ENCODE measurements at places on chromosomes 5 and 9.

DNA sequence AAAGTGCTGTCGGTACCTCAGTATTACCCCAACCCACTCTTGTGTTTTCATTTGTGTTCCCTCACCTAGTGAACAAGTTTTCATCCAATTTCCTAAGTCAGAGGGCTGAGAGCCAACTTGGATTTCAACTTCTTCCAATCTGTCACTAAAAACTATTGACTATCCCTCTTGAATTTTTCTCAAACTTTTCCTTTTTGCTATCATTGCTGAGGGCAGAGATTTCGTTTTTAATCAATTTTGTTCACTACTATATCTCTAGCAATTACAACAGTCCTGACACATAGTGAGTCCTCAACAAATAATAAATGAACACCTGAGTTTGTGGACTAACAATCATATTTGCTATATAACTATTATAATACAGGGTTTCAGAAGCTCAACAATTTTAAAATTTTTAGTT, 29.0 kb downstream of the MEIKIN start:
- DNase-seq = no peak

GRCh38 chr5:167642779-167643517, 648.5 kb upstream of the WWC1 start:
- DNase-seq = no peak

DNA sequence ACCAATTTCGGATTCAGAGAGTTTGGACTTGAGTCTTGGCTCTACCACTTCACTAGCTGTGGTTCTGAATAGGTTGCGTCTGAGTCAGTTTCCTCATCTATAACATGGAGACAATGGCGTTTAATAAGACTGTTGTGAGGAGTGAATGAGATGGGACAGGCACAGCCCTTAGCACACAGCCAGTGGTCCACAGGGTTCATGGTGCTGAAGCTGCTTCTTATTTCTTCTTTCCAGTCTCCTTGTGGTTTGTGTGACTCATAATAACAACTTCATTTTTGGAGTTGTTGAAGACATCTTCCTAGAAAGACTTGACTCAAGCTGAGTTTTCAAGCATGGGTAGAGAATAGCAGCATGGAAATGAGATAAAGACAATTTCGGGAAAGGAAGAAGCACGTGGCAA, 172.6 kb upstream of the PPP2R2B start:
- DNase-seq = no peak

- no peak for DNase-seq
Measured at GRCh38 chr5:5341531-5342292, 80.8 kb upstream of the ICE1 start.

DNA sequence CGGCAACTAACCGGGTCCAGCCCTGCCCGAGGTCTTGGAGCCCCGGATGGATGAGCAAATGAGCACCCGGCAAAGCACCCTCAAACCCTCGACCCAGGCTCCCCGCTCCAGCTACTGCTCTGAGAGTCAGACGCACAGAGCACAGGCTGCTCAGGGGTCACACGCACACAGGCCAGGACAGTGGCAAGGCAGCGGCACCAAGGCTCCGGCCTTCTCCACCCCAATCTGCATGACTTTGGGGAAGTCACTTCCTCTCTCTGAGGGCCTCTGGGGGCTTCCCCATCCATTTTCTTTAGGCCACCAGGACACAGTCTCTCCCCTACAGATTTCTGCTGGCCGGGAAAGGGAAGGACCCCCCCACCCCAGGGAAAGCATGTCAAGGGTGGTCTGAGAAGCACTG, 18.0 kb downstream of the LHX2 start:
- DNase-seq = no peak

GRCh38 chr5:17359451-17360011, 138.5 kb upstream of the TAF11L2 start:
- DNase-seq = no peak

- DNase-seq = no peak
Measured at GRCh38 chr5:149013796-149014195, 49.1 kb downstream of the SH3TC2 start.

GRCh38 chr9:120281665-120282064, 298.3 kb downstream of the CDK5RAP2 start:
- no peak for DNase-seq

DNA sequence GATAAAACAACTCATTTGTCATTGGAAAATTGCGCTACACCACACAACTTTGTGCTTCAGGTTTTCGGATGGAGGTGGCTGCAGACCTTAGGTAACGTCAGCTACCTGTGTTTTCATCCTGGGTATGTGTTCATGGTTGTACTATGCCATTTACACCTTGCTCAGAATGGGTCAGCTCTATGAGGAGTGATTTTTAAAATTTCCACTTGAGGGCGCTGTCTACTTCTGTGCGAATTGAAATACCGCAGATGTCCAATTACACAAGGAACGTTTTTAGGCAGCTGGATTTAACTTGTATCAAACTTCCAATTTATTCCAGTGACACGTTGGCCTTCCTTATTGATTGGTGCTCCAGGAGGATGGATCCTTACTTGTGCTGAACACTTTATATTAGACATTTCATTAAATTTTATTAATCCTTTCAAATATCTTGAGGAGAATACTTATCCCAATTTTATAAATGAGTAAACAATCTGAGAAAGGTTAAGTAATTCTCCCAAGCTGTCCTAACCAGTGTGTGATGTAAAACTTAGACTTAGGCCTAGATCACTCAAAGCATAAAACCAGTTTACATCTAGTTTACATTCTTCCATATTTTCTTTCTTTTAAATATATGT, 23.4 kb downstream of the DMRTA1 start:
- no peak for DNase-seq

- DNase-seq = no peak
Measured at GRCh38 chr5:18526792-18527405, 892.6 kb downstream of the TAF11L14 start.

GRCh38 chr5:33322632-33323031, 118.1 kb upstream of the TARS1 start:
- DNase-seq = no peak

DNA sequence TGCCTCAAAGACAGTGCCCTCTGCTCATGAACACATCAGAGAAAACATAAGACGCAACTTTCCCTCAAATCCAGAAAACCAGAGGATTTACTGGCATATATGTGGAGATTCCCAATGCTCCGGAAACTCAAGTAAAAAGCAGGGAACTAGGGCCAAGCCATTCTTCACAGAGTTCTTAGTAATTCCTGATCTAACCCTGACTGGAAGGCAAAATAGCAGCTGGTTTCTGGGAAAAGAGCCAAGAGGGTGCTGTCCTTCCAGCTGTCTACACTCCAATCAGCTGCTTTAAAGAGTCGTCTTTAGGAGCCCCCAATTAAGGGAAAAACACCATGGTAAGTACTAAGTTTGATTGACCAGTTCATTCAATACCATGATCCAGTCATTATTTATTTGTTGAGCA, 49.6 kb downstream of the GNA14 start:
- no peak for DNase-seq

GRCh38 chr5:151863566-151863965, 61.1 kb downstream of the GLRA1 start:
- no peak for DNase-seq

GRCh38 chr9:78011049-78011448, 20.6 kb downstream of the GNAQ start:
- DNase-seq = no peak

GRCh38 chr9:23538067-23538402, 288.0 kb downstream of the ELAVL2 start:
- no peak for DNase-seq

DNA sequence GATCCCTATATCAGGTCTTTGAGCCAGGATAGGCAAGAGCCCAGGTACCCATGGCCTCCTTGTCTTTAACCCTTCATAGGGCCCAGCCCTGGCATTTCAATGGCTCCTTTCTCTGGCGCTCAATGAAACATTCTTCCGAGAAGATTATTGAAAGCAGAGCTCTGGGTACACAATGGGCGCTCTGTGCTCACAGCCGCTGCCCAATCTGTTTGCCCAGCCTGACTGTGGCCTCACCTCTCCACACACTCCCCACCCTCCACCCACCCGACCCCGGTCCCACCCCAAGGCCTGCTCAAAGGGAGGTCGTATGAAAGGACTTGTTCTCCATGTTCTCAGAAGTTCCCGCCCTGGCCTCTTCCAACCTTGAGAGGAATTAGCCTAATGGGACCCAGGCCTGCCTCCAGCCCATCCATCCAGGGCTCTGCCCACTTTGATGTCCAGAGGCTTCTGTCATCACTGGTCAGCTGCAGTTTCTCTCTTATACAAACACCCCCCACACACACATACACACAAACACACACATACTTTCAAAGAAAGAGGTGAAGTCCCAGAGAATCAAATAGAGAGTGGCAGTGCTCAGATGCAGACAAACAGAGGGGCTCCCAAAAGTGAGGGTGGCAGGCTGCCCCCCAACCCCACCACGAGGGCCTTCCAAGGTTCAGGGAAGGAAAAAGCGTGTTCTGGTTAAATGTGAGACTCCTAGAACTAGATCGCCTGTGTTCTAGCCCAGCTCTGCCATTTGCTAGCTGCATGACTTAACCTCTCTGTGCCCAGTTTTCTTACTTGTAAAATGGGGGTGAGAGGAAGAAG, 5.1 kb upstream of the ARSI start:
- DNase-seq = no peak

DNA sequence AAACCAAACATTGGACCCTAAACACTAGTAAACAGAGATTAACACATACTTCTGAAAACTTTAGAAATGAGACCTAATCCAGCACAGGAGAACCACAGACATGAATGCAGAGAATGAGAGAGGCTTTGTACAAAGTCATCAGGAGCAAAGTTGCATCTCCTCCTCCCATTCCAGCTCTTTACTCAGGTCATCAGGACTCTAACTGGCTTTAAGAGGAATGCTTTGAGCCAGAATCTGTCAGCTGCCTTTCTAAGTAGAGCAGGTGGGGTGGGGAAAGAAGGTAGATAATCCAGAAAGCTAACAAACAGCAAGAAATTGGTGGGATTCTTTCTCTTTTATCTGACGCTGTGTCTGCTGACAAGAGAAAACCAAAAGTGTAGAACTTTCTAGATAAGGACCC, 582.7 kb upstream of the DMAC1 start:
- DNase-seq = no peak

DNA sequence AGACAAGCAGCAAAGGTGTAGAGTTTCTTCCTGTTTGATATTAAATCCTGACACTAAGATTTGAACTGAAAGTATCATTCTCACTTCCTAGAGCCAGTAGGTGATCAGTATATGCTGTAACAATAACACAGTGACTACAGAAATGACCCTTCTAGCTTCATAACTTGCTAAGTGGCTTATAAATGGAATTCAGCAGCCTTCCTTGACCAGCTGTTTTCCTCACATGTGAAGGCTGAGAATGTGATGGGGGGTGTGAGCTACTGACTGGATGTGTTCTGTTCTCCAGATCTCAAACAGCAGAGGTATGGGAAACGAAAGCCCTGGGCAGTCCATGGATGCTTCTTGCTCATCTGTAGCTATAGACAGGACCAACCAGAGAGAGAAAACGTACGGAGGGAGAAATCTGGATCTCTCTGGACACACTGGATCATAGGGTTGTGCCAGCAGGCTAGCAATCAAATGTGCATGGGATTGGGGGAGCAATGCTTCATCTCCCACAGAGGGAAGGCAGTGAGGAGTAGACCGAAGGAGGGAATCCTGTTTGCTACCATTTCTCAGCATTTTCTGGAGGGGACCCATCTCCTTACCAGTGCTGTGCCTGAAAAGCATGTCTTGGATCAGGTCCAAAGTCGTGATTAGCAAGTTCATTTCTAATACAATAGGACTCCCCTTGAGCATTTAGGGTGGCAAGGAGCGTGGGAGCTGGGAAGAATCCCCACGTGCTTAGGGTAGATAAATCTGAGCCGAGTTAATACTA, 39.4 kb downstream of the TNFAIP8 start:
- DNase-seq = no peak

DNA sequence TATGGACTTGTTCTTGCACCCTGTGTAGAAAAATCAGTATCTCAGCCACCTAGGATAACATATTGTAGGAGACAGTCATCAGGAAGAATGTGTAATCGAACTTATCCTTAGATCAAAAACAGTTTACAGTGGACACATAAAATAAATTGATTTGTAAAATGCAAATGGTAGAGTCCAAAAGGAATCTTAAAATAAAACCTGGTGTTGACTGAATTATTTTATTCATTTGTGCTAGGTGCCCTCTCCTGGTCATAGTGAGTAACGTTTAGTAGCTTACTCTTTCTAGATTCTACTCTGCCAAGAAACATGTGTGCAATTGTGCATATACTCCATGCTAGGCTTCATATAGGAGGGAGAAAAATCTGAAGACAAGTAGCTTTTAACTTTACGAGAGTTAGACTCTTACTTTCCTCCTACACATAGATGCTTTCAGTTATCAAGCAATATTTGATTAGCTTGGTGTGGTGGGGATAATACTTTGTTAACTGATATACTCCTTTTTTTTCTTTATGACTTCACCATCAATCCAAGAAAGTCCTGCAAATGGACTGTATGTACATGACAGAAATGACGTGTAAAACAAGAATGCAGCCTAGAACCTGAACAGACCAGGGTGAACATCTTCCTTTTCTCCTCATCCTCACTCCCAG, 23.7 kb upstream of the LOX start:
- no peak for DNase-seq

GRCh38 chr5:115170929-115171510, 1.3 kb upstream of the TRIM36 start:
- DNase-seq = no peak

GRCh38 chr9:127923771-127924170, 6.8 kb downstream of the PIP5KL1 start:
- no peak for DNase-seq

DNA sequence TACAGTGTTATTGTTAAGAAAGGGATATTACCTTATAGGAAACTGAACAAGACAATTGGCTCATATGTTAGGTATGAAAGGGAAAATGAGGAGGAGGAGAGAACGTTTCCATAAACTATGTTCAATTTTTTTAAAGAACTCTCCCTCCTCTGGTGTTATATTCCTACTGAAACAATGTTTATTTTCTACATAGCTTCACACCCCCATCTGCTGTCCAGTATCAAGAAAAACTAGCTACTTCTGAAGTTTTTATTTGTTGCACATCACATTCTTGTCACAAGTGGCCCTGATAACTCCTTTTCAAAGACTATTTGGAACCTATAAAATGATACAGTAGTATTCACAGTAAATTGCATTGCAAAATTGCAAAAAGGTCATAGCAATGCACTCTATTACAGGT, 223.4 kb upstream of the FAM174A start:
- no peak for DNase-seq

DNA sequence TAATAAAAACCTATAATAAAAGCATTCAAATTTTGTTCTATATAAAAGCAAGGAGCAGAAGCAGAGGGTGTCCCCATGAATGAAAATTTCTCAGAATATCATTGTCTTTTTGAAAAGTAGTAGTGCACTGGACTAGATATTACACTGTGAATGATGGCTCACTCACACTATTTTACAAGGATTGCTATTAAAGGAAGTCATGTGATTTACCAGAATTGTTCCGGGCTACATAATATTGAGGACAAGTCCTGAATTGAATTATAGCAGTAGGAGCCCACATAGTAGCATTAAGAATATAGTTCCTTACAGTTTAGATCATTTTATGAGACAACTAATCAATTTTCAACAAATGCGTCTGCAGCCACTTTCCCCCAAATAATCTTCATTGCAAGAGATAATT, 7.7 kb upstream of the TLE4 start:
- DNase-seq = no peak
